ENCODE measurements at places on chromosomes 16 and 17. TPM values are rescaled to one million over a fixed set of nuclear protein-coding genes. Genes with fewer than 3 reads are reported as not detected.

- H3K4me3 ChIP-seq, result no peak overlapping the region
- H3K27me3 ChIP-seq, result no peaks in the 10 kb centered on the region
- no peaks in the 10 kb centered on the region for H3K36me3 ChIP-seq
Measured at GRCh38 chr16:85998868-85999729, 100.1 kb downstream of the IRF8 start.

GRCh38 chr16:11526655-11527350, 59.9 kb downstream of the LITAF start:
- H3K27ac ChIP-seq, result no peak overlapping the region
- no peaks in the 10 kb centered on the region for H3K36me3 ChIP-seq
- H3K4me1 ChIP-seq, result no peaks in the 10 kb centered on the region
- no peak overlapping the region for H3K4me3 ChIP-seq

GRCh38 chr17:63267846-63268245, 178.3 kb downstream of the CYB561 start:
- H3K4me1 ChIP-seq, result no peaks in the 10 kb centered on the region
- no peak overlapping the region for H3K4me3 ChIP-seq
- no peaks in the 10 kb centered on the region for H3K36me3 ChIP-seq
- H3K27ac ChIP-seq, result no peak overlapping the region
- no peaks in the 10 kb centered on the region for H3K27me3 ChIP-seq

GRCh38 chr17:65231662-65232335, 94.6 kb downstream of the RGS9 start:
- H3K36me3 ChIP-seq, result no peaks in the 10 kb centered on the region
- H3K4me1 ChIP-seq, result peaks cover 21% of the 10 kb centered on the region
- peak; percentile 65 for DNase-seq

NDRG4 gene
- 11.3 TPM for total RNA-seq

Data from left lung (tissue), 14 donors.